ENCODE measurements at places on chromosomes 13 and 19. TPM values are rescaled to one million over a fixed set of nuclear protein-coding genes. Genes with fewer than 3 reads are reported as not detected.

DNA sequence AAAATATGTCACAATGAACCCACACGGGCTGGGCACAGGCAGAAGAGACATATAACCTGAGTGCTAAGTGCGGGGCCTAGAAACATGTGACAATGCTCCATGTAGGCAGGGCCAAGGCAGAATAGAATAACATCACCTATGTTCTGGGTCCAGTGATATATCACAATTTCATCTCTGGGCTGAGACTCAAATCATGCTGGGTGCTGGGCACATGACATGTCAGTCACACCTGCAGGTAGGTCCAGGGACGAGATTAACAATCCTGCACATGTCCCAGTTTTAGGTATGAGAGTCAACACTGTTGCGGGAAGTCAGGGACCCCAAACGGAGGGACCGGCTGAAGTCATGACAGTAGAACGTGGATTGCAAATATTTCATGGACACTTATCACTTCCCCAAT is 50.3 kb downstream of the ZNF99 start:
- H3K4me1 ChIP-seq = no peaks in the 10 kb centered on the region
- H3K27ac ChIP-seq = no peak overlapping the region
- no peak overlapping the region for H3K4me3 ChIP-seq
- no peaks in the 10 kb centered on the region for H3K36me3 ChIP-seq
- no peak for DNase-seq

Gene ZNF729
- total RNA-seq = 4.3 TPM

Gene RNF113B
- total RNA-seq = 33.6 TPM

GRCh38 chr19:32231691-32232090 is 113.7 kb upstream of the ZNF507 start:
- DNase-seq = no peak
- H3K27ac ChIP-seq = no peak overlapping the region
- no peak overlapping the region for H3K4me3 ChIP-seq
